Omental fat pad (tissue), 4 donors: ENCODE measurements at places on chromosomes 6 and 20.
A peak's percentile ranks its signal among the peaks of the same experiment; 100 is the strongest.

DNA sequence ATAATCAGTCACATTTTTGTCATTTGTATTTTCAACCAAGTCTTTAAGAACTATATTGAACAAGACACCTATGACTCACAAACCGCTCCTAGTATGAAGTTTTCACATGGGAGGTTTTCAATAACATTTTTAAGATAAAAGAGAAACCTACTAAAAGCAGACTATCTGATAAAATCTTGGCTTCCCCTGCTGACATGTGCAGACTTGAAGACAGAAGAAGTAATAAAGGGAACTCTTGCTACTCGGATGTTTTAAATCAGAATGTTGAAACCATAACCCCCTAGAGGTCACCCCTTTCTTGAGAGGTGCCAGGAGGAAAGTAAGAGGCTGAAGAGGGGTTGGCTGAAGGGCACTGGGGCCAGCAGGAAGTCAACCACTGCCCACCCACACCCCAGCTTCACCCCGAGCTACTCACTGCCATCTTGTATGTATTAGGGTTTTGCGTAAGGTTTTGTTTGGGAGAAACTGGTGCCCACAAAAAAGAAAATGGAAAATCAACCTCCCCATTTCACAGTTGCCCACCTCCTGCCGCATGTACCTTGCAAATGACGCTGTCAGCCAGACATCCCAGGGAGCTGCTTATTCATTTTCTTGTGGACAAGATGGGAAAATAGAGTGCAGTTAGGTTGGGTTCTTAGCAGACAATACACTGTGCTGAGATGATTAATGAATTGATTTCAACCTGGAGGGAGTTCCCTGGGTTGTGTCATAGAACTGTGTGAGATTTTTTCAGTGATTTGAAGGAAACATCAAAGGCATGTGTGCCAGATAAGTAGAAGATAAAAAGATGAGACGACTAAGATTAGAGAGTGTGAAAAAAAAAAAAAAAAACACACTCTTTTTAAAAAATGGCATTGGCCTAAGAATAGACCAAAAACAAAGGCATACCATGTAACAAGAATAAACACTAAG is 83.2 kb upstream of the TAB2 start:
- no peak for DNase-seq

DNA sequence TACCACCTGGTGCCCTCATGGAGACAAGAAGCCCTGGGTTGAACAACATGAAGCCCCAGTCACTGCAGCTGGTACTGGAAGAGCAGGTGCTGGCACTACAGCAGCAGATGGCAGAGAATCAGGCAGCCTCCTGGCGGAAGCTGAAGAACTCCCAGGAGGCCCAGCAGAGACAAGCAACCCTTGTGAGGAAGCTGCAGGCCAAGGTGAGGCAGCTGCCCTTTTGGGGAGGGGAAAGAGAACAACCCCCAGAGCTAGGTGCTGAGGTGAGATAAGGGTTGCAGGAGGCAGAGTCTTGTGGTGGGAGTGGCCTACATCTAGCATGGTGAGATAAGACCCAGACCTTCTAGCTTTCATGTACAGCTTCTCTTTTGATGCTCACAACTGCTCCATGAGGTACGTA is 7.0 kb downstream of the CEP250 start:
- no peak for DNase-seq

DNA sequence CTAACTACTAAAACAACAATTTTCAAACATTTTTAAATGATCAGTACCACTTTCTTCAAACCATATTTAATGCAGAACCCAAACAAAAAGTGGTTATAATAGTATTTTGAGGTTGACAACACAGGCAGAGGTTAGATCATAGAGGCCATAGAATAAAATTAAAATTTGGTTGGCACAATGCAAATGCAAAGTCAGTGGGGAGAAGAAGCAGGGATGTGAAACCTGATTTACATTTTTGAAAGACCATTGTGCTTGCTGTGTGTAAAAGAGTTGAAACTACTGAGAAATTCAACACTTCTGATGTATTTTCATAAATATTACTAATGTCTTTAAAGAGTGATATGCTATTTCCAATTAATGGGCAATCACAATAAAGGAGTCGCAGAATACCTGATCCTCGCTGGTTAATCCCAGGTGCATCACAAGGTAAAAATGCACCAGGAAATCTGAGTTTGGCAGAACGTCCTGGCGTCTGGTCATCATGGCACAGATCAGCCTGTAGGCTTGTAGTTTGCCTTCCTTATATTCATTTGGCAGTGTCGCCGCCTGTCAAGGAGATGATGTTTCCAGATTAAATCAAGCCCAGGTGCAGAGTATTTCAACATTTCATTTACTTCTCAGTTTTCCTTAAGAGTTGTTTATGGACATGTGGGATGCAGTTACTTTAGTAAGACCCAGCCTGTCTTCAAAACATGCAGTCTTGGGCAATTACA is 141.2 kb downstream of the RALGAPA2 start:
- no peak for DNase-seq

DNA sequence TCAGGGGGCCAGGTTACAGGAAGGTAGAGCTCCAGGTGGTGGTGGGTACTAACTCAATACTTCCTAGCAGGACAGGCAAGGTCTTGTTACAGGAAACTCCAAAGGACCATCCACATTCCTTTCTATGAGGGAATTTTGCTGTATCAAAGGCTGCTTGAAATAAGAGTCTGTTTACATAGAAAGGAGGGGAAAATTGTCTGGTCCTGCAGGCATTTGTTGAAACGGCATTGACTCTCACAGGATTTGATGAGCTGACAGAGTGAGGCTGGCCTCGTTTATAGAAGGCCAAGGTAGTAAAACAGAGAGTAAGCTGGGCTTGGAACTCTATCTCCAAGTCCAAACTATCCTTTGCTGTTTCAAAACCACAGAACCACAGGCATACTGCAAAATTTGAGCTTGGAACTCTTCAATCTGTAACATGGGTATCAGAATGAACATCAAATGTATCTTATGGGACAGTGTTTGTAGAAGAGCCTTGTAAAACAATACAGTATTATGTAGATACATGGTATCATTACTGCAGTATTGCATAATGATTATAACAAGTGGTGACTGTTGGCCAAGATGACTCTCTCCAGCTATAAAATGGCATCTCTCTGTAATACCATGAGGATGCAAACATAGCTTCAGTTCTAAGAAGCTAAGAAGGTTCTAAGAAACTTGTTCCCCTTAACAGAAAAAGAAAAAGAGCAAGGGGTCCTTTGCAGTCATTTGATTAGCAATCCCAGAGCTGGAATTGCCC is 61.5 kb downstream of the TRAM2 start:
- no peak for DNase-seq

- DNase-seq = no peak
Measured at GRCh38 chr6:111894272-111894671, 21.0 kb upstream of the FYN start.

- no peak for DNase-seq
Measured at GRCh38 chr20:9535449-9535848, 21.1 kb downstream of the LAMP5 start.

GRCh38 chr20:43702502-43702901 is 24.3 kb downstream of the GTSF1L start:
- no peak for DNase-seq

DNA sequence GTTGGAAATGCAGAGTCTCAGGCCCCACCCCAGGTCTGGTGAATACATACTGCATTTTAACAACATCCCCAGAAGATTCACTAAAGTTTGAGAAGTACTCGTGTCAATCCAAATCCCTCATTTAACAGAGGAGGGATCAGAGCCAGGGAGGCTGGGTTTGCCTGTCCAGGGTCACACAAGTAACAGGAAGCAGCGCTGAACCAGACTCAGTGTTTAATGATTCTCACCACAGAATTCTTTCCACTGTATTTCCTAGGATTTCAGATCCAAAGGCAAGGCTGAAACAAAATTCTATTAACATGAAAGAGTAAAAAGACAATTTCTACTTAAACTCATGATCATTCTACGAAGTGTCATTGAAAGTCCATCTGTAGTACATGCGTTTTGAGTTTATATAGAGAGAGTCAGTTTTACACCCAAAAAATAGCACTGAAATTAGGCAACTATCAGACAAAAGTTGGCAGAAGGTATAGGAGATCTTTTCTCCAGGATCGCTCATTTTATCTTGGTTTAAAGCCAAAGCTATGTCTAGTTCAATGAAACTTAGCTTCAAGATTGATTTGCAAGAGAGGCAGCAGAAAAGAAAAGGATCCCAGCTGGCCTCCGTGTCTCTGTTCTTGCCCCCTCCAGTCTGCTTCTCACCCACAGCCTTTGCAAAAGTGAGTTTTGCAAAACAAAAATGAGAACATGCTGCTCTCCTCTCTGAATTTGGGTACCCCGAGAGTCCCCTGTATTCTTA is 6.0 kb upstream of the AGPAT4 start:
- DNase-seq = no peak

- no peak for DNase-seq
Measured at GRCh38 chr6:45420909-45421708, 43.4 kb upstream of the SUPT3H start.

DNA sequence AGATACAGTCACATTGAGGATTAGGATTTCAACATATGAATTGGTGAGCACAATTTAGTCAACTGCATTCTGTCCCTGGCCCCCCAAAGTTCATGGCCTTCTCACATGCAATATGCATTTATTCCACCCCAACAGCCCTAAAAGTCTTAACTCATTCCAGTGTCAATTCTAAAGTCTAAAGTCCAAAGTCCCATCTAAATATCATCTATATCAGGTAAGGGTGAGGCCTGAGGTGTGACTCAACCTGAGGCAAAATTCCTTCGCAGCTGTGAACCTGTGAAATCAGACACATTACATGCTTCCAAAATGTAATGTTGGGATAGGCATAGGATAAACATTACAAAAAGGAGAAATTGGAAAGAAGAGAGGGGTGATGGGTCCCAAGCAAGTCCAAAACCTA is 27.8 kb downstream of the CLIC5 start:
- no peak for DNase-seq

DNA sequence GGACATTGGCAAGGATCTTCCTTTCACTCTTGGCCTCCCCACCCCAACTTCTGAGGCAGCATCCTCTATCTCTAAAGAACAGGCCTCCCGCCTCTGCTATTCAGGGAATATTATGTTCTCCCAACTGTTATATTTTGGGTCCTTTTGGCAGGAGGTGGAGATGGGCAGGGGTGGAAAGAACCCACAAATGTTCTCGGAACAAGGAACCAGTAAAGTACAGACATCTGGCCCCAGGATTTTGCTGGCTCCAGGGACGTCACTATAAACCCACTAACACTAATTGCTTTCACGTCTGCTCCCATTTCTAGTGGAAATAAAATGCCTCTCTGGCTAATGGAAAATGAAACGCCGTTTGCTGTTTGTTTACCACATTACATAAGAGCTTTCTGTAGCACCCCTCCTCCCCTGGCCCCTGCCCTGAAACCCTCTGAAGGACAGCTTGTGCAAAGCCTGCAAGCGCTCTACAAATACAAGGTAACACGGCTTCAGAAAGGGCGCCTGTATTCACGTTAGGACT is 77.7 kb upstream of the TBC1D7 start:
- no peak for DNase-seq

DNA sequence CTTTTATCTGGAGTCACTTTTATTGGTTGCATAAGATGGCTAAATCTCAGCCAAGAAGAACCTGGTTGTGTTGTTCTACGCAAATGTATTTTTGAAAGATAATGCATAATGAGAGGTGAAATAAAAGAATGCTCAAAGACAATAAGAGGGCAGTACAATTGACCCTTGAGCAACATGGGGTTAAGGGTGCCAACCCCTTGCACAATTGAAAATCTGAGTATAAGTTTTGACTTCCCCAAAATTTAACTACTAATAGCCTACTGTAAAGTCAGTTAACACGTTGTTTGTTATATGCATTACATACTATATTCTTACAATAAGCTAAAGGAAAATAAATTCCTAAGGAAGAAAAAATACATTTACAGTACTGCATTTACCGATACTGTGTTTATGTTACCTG is 5.9 kb downstream of the RNF146 start:
- DNase-seq = no peak

DNA sequence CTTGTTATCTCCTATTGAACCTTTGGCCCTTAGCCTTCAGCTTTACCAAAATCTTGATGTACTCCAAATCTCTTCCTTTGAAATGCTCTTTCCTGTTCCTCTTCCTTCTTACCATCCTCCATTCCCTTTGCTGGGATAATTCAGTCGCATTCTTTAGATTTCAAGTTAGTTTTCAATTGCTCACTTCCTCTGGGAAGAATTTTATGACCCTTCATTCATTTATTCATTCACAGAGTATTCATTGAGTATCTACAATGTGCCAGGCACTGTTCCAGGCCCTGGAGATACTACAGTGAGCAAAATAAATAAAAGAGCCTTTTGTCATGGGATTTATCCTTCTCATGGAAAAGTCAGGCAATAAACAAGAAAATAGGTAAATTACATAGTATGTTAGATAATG is 548.2 kb upstream of the FLRT3 start:
- no peak for DNase-seq

- no peak for DNase-seq
Measured at GRCh38 chr6:94376876-94377275, 957.5 kb upstream of the EPHA7 start.

DNA sequence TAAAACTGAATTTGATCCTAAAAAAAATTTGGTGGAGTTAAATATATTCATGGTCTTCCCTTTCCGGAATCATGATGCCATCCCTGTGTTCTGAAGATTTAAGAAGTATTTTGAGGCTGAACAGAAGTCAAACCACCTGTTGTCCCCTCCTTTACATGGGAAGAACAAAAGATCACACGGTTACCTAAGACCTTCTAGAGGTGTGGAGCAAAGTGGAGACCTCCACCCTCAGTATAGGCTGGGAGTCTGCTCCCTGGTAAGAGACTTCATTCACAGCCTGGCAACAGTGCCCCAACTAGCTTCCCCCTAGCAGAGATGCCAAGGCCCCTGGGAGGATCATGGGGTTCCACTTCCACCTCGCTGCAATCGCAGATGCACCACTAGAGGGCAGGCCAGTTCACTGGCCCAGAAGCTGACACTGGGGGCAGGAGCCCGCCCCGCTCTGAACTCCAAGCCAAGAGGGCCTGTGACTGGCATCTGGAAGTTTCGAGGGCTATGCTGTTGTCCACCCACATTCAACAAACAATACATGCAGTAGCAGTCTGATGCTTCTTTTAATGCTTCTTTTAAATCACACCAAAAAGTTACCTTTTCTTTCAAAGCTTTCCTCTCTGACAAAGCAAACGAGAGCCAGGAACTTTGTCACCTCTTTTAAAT is 19.5 kb upstream of the UBE2J1 start:
- peak; percentile 44 for DNase-seq

DNA sequence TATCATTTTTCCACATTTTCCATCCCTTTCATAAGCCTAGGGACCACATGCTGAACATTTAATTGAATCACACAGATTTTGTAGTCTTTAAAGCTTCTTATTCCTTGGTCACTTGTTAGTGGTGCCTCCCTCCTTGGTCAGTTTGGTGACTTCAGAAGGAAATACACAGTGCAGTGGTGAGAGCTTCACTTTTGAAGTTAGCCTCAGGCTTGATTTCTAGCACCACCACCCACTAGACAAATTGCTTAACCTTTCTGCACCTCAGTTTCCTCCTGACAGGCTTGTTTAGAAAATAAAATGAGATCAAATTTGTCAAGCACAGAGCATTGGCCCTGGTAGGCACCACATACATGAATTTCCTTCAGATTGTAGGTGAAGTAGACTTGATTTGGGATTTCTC is 91.7 kb downstream of the FOXO3 start:
- DNase-seq = no peak
